ENCODE measurements at places on chromosomes 6 and 20. TPM values are rescaled to one million over a fixed set of nuclear protein-coding genes. Genes with fewer than 3 reads are reported as not detected.

Gene CRISP3
- under 0.01 TPM for total RNA-seq

Gene SLC4A11
- under 0.01 TPM for total RNA-seq

Gene SLC22A7
- total RNA-seq: 0.41 TPM

Gene UNC5CL
- under 0.01 TPM for total RNA-seq

Gene PRRT1
- total RNA-seq: 0.41 TPM

Gene HSPA1L
- total RNA-seq: 5.7 TPM

Gene PI3
- total RNA-seq: not detected

GRCh38 chr6:155408981-155409380, 46.7 kb downstream of the NOX3 start:
- no peak for DNase-seq

- DNase-seq: no peak
Measured at GRCh38 chr20:44495802-44496481, 20.3 kb downstream of the TTPAL start.

DNA sequence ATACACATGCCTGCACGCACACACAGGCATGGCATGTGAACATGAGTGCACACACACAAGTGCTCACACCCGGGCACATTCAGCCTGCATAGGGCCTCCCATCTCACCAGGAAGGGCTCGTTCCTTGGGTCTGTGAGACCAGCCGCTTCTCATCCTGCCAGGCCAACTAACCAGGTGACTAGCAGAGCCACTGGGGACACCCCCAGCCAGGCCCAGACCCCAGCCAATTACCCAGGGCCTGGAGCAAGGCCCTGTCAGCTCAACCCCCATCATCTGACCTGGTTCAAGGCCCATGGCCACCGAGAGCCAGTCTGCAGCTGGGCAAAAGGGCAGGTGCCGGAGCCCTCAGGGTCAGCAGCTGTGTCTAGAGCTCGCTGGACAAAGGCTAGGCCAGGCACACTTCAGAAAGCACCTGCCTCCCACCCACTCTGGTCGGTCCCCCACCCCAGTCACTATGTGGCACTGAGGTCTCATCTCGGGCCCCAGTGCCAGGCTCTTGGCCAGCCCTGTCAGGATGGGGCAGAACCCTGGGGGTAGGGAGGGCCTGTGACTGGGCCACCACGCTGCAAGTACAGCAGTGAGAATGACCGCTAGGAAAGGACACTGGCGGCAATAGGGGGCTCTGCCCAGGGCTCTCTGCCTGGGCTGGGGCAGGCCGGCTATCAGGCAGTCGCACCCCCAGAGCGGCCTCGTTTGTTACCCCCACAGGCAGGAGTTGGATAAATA, 26.8 kb upstream of the MRGBP start:
- DNase-seq: no peak

DNA sequence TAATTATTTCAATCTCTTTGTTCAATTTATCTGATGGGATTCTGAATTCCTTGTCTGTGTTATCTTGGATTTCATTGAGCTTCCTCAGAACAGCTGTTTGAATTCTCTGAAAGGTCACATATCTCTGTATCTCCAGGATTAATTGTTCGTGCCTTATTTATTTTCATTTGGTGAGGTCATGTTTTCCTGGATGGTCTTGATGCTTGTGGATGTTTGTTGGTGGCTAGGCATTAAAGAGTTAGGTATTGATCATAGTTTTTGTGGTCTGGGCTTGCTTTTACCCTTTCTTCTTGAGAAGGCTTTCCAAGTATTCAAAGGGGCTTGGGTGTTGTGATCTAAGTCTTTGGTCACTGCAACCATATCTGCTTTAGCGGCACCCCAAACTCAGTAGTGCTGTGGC, 39.4 kb upstream of the SCP2D1 start:
- no peak for DNase-seq

DNA sequence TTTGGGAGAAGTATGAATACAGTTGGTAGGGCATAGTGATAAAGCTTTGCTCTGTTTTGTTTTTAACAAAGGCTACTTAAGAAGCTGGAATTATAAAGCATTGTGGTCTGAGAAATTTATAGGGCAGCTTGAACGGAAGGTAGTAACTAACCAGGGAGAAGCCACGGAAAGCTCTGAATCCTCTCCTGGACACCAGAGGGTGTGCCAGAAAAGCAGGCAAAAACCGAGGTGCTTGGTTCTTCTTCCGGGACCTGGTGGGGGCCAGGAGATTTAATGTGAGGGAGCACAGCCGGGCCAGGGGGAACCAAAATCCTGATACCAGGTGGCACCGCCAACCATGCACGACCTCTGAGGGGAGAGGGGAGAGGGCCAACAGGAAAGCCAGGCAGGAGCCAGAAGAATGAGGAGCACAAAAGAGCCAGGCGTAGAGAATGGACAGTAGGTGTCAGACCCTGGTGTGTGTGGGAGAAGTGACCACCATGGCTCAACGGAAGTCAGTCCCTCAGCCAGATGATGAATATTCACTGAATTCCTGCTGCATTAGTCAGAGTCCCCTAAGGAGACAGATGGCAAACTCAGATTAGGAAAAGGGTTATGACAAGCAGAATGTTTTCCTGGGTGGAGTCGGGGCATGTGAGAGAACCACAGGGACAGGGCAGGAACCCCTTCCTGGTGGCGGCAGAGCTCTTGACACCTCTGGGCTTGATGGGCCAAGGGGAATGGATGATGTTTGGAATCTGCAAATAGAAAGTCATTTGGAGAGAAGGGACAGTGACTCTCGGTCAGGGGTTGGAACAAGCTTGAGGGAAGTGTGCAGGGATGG, 262.3 kb downstream of the ZNF217 start:
- DNase-seq: no peak

DNA sequence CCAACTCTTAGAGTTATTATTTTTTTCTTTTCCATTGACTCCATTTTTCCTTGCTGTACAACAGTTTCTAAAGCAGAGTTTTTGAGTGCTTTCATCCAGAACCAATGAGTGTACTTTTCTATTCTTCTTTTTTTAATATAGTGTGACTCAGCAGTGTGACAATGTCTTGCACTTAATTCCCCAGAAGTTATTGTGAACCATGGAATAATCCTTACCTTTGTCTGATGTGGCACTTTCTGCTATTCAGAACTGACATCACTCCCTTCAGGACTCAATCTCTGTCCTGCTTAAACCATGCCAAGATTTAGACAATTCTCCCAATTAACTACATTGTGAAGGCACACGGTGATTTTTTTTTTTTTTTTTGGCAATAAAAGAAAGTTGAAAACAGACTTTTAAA, 41.5 kb downstream of the GRIK2 start:
- DNase-seq: no peak

- no peak for DNase-seq
Measured at GRCh38 chr6:119241111-119241465, 108.5 kb downstream of the MAN1A1 start.

- peak; percentile 55 for DNase-seq
Measured at GRCh38 chr20:58907320-58908137, 55.0 kb downstream of the GNAS start.

DNA sequence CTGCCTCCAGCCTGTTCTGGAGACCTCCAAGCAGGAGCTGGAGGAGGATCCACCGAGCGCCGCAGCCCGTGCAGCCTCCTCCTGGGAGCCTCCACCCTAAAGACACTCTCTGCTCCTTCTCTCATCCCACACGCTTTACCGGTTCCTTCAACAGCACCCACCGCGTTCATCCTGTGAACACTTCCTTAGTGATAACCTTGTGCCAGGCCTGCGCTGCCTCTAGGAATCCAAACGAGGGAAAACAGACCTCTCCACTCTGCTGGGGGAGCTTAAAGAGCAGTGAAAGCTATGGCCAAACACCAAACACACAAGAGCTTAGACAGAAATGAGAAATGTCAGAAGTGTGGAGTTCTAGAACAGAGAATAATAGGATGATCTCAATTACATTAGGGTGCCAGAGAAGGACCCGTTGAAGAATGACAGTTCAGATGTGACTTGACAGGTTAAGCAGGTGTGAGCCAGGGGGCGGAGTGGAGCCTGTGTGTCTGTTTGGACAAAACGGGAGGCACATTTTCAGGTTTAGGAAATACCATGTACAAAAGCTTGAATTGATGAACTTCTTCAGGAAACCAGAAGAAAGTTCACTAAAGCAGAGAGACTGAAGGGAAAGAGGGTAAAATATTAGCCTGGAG, 28.5 kb upstream of the HLA-DRB5 start:
- no peak for DNase-seq

GRCh38 chr6:167575158-167575696, 250.3 kb downstream of the TTLL2 start:
- DNase-seq: no peak

DNA sequence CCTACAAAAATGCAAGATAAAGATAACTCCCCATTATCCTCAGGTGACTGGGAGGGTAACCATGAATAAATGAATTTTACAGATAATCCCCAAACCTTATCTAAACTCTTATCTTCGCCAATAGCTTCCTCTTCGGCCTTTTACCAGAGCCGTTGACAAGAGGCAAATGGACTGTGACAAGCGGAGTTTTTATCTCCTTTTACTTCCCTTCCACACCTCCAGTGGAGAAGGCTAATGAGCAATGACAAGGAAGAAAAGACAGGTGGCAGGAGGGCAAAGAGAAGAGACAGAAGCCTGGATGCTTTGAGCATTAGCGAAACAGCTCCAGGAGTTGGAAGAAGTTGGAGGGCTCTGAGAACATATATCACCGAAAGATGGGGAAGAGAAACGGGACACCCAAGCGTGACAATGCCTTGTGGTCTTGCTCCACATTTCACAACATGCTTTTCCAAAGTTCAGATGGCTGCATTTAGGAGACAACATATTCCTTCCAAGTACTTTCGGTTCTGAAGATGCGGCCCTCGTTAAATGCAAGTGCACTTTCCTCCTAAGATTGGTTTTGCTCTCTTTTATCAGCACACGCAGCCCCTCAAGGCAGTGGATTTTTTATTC, 69.2 kb downstream of the PRDM1 start:
- DNase-seq: no peak

DNA sequence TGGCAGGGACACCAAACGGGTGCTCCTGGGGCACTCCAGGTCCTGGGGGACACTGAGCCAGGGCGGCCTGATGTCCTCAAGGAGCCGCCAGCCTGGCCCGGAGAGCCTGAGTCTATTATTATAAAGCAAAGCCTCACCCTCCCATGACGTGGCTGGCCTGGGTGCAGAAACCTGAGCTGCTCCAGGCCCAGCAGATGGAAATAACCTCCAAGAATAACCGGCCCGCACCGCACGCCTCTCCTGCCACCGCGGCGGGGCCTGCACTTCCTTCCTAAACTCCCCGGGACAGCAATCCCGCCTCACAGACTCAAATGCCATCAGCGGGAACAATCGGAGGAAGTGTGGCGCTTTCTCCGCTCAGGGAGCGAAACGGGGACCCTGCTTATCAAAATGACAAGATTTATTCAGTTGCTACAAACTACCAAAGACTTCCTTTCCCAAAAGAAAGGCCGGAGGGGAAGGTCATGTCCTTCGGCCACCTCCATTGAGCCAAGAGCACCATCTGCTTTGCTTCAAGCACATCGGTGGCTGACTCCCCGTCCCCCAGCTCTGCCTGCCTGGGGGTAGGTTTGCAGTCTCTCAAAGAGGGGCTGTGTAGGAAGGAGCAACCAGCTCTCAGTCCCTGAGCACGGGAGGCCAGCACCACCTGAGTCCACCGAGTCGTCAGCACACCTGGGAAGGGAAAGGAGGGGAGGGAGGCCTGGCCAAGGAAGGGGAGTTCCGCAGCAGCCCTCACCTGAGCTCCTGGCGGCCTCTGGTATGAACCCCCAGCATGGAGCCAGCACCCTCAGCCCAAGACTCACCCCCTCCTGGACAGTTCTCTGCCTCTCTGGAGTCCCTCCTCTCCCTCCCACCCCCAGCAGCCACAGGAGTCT, 78.6 kb upstream of the QKI start:
- DNase-seq: no peak

DNA sequence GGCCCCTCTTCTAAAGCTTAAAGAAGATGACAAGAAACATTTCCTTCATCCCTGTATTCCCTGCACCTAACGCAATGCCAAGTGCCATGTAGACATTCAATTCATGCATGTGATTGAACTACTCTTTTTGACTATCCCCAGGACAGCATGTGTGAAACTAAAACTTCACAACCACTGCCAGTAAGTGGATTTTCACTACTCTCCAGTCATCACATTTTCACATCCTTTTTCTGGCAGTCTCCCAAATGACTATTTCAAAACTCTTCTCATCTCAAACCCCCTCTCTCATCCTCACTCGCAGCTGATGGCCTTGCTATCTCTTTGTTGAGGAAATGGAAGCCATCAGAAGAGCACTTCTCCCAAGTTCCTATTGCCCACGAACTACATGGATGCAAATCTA, 122.6 kb downstream of the OPRM1 start:
- no peak for DNase-seq

DNA sequence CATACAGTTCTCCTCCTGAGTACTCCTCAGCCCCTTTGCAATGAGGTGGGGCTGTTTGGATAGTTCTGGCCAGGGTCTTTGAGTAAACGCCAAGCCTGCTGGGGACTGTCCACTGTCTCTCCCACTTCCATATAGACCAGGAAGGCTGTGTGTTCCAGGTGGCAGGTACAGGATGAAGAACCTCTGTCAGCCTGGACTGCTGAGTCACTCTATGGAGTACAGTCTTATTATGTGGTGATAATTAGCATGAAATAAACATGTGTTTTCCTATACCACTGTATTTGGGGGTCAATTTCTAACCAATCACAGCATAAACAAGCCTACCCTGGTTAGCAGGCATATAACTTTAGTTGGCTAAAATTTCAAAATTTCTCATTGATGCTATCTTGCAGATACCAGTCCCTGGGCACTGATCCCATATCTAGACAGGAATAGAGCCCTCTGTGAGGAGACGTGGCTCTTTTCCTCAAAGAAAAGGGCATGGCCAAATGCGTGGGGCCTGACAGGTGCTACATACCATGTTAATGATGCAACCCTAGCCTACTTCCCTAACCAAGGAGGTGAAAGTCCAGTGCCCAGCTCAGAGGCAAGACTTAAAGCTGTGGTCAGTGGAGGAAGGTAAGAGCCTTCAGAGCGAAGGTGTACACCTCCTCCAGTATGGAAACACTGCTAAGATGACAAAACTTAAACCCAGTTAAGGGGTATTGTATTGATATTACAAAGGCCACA, 4.5 kb upstream of the ALDH8A1 start:
- DNase-seq: no peak

- DNase-seq: no peak
Measured at GRCh38 chr6:163428373-163428772, 13.9 kb downstream of the QKI start.

DNA sequence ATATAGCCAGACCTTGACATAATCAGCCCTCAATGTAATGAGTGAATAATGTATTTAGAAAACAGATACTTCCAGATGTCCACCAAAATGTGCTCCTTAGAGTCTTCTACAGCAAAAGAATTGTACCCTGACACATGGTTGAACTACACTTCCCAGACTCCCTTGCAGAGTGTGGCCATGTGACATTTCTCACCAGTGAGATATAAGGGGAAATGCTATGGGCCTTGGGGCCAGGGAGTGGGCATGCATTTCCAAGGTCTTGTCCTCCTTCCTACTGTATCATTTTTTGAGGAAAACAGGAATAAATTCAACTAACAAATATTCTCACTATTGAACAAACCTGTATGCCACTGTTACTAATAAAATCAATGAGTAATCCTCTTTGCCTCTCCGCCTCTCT, 211.4 kb upstream of the SMLR1 start:
- no peak for DNase-seq

- no peak for DNase-seq
Measured at GRCh38 chr6:134544737-134545136, 226.8 kb upstream of the SGK1 start.

GRCh38 chr6:1781152-1781816, 171.6 kb downstream of the FOXC1 start:
- DNase-seq: no peak

GRCh38 chr6:29589423-29590048, 4.6 kb downstream of the OR2H2 start:
- no peak for DNase-seq

- peak; percentile 80 for DNase-seq
Measured at GRCh38 chr6:17987697-17988421, 424 bp upstream of the KIF13A start.
